ENCODE measurements at places on chromosomes 1 and 21.
A peak's percentile ranks its signal among the peaks of the same experiment; 100 is the strongest.

GRCh38 chr1:19635646-19636045, 8.5 kb upstream of the NBL1 start:
- DNase-seq = no peak

DNA sequence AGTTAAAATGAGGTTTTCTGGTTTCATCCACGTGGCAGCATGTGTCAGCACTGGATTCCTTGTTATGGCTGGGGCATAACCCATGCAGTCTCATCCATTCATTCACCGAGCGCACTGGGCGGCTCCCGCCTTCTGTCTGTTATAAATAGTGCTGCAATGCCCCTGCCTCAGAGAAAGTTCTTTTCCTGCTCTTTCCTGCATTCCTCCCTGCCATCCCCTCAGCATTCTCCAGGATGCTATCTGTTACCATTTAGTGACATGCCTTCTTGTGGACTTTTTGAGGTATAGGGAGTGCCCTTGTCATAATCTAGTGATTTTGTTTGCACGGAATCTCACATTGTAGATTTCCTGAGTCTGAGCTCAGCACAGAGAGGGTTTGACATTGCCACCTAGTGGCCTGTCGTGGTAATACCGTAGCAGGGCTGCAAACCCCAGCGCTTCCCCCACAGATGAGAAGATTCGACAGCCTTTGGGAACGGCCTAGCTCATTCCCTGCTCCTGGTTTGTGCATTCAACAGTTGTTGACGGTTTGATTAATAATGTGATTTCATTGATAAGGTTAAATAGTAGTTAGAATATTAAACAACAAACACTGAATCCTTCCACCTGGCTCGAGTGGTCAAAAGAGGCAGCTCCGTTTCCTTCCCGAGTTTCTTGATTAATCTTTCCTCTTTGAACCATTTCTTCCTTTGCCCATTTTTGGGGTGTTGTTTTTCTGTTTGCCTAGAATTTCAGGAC, 46.3 kb downstream of the UMODL1 start:
- peak; percentile 30 for DNase-seq

- DNase-seq = no peak
Observed at GRCh38 chr1:238642231-238642630, 744.1 kb upstream of the CHRM3 start.

DNA sequence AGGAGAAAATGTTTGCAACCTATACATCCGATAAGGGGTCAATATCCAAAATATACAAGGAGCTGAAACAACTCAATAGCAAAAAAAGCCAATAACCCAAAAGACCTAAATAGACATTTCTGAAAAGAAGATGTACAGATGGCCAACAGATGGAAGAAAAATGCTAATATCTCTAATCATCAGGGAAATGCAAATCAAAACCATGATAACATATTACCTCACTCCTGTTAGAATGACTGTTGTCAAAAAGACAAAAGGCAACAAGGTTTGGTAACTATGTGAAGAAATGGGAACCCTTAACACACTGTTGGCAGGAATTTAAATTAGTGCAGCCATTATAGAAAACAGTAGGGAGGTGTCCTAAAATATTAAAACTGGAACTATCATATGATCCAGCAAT, 74.7 kb downstream of the LEPR start:
- no peak for DNase-seq

GRCh38 chr1:67789551-67789950, 43.7 kb downstream of the GNG12 start:
- DNase-seq = no peak

GRCh38 chr1:59329412-59330053, 32.6 kb downstream of the FGGY start:
- no peak for DNase-seq

DNA sequence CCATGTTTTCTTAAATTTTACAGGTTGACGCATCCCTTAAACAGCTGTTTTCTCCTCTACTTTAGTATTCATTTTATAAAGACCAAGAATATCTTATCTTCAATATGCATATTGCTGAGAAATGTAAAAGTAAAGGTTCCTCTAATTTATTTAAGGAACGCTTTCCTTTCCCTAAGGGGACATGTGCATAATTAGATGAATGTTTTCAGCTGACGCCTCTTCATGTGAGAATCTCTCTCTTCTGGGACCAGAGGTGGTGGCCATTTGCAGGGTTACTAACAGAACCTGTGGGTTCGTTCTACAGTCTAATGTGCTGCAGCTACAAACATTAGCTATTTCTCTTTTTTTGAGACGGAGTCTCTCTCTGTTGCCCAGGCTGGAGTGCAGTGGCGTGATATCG, 147.7 kb upstream of the L1TD1 start:
- no peak for DNase-seq

- no peak for DNase-seq
Observed at GRCh38 chr1:160431571-160431970, 31.2 kb downstream of the VANGL2 start.

DNA sequence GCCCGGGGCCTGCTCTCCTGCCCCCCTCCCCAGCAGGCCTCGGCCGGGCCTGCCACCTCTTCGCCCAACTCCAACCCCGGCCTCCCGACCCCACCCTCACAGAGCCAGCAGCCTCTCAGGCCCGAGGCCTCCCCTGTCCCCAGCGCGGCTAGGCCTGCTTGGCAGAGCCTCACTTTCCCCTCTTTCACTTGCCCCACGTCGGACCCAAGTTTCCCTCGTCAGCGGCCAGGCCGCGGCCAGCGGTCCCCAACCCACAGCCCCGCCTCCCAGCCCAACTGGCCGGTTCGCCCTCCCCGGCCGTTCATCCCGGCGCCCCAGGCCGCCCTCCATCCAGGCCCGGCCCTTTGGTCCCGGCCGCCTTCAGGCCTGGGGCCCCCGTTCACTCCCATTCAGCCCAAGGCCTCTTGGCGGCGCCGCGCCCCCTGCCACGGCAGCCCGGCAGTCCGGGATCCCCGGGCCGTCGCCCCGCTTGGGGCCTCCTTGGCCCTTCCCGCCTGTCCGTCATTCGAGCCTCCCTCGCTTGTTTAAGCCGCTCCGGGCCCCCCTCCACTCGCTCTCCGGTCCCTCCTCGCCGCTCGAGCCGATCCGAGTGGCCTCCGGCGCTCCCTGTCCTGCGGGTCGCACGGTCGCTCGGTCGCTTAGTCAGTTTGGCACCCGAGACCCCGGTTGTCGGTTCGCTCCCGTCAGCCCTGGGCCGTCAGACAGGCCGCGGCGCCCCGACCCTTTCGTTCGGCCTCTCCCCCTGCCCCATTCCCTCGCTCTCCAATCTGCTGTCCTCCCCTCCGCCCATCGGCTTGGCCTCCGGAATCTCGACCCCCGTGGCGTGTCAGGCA, 1.4 kb downstream of the LRRC41 start:
- peak; percentile 13 for DNase-seq

GRCh38 chr1:90139837-90140236, 144.9 kb downstream of the ZNF326 start:
- no peak for DNase-seq

- DNase-seq = no peak
Observed at GRCh38 chr1:66217561-66217960, 316.4 kb upstream of the SGIP1 start.

- no peak for DNase-seq
Observed at GRCh38 chr1:50027794-50028193, 4.0 kb upstream of the AGBL4 start.

DNA sequence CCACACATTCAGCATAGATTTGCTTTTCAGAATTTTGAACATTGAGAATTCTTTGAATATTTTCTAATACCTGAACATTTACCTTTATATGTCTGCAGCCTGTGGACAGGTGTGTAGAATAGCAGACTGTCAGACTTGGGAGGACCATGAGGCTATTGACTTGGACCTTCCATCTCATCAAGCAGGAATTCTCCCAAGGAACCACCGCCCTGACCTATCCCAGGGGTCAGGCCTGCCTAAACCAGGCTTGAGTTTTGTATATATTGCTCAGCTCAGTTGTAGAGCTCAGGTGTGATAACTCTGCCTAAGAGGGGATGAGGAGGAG, 53.2 kb downstream of the RUNX1 start:
- no peak for DNase-seq

- DNase-seq = no peak
Observed at GRCh38 chr1:160874935-160875334, 10.0 kb downstream of the ITLN1 start.

- no peak for DNase-seq
Observed at GRCh38 chr1:94096797-94097549, 24.0 kb downstream of the ABCA4 start.

DNA sequence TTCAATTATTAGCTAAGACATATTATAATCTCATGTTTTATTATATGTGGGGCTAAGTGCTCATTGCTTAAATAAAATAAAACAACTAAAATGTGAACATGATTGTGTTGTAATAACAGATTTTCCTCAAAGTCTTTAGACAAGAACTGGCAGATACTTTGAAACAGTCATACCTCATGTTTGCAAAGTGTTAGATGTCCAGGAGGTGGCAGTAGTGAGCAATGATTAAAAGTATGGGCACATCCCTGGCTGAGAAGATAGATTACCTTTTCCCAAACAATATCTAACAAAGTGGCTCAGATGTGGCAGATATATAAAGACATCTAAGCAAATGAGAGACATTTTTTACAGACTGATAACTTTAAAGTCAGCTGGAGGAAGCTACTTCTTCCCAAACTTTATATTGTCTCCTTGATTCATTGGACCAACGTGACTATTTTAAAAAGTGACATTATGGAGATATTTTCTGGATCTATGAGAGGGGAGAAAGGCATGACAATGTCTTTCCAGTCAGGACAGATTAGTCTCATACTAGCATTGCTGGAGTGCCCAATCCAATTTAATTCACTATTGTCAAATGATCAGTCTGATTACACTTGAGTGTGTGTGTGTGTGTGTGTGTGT, 269.8 kb downstream of the S1PR1 start:
- DNase-seq = no peak

GRCh38 chr1:170360601-170361000, 171.4 kb upstream of the GORAB start:
- no peak for DNase-seq

DNA sequence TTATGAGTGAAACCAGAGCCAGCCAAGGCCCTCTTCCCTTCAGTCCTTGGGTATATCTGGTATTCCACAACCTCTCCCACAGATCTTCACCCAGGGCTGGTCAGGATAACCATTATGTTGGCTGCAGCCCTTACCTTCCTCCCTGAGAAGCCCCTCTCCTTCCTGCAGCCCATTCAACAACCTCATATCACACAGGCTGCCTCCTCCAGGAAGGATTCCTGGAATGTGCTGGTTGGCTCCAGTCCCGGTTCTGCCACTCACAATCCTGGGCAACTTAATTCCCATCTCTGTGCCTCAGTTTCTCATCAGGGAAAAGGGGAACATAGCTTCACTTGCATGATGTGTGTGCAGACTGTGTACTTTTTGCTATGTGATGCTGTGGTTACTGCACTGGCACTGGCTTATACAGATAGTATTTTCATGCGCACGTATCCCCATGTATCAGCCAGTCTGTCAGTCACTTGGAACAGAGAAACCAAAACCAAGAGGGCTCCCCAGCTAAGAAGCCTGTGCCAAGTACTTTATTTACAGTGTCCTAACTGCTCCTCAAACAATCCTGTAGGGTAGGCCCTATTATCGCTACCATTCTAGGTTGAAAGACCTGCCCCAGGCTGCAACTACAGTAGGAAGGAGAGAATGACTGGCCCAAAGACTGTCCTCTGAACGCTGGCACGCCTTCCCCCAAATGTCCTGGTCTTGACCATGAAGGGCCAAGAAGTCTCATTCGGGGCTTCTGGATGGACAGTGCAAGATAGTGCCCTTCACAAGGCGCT, 39.9 kb upstream of the PPP1R15B start:
- DNase-seq = no peak

DNA sequence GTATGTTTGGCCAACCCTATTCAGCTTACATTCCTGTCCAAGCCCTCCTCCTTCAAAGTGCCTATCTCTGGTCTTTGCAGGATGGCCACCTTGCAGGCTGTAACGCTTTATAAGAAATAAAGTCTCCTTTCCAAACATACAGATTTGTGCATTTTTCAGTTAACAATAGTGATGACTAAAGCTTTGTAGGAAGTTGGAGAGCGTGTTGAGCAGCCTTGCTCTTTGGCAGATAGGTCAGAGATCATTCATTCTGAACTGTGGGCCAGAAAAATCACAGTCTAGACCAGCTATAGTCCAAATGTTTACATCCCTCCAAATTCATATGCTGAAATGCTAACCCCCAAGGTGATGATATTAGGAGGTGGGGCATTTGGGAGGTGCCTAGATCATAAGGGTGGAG, 34.0 kb upstream of the FAM89A start:
- no peak for DNase-seq

DNA sequence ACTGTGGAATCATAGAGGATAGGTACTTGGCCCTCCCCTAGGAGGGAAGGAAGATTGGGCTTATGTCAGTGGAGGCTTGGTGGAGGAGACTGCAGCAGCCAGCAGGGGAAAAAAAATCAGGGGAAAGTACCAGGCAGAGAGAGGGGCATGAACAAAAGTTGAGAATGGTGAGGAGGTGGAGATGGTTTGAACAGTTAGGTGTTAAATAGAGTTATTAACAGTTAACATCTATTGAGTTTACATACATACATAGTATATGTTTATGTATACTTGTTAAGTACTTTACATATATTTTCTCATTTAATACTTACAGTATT, 136.5 kb upstream of the HNRNPU start:
- no peak for DNase-seq

- no peak for DNase-seq
Observed at GRCh38 chr1:185957441-185958363, 223.5 kb downstream of the HMCN1 start.

DNA sequence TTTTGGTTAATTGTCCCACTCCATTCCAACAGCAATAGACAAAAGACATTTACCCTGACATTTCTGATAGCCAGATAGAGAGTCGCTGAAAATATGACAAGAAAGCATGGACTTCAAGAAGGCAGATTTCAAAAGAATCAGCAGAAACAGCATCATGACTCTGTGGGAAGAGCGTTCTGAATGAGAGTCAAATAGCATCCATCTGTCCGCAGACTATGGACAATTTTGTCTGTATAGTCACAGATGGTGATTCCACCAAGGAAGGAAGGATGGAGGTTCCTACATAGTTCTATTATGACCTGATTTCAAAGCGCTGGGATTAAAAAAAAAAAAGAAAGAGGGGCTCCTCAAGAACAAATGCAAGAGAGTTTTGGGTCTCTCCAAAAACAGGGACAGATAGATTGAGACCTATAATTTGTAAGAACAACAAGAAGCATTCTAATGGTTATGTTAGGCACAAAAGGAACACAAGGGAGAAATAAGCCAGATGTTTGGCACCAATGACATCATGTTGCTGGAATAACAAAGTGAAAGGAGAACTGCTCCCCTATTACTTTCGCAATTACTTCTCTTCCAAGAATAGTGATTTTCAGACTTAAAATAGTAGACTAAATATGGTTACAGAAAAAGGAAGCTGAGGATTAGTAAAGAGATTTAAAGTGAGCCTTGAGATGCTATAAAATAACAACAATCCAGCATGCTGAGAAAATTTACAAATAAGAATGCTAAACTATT, 28.5 kb downstream of the NIBAN1 start:
- no peak for DNase-seq
